CD4-positive, alpha-beta T cell treated with Interleukin-4 for 4 hours (primary cell): ENCODE measurements at places on chromosomes 12 and 14.

DNA sequence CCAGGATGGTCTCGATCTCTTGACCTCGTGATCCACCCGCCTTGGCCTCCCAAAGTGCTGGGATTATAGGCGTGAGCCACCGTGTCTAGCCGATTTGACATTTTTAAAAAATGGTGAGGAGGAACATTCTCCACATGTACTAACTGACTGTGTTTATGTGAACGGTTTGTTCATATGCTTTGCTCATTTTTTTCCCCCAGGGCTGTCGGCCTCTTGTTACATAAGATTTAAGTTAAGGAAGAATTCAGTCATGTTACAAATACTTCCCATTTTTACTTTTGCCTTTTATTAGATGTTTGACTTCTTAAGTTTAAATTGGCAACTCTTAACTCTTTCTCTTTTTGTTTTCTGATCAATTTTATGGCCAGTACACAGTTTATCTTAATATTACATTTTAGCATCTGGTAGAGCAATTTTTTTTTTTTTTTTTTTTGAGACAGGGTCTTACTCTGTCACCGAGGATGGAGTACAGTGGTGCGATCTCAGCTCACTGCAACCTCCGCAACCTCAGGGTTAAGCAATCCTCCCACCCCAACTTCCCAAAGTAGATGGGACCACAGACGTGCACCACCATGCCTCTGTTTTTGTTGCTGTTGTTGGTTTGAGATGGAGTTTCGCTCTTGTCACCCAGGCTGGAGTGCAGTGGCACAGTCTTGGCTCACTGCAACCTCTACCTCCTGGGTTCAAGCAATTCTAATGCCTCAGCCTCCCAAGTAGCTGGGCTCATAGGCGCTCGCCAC is 9.6 kb downstream of the GNS start:
- no peak for DNase-seq

GRCh38 chr12:58513852-58514251 is 406.5 kb downstream of the LRIG3 start:
- no peak for DNase-seq

- no peak for DNase-seq
Observed at GRCh38 chr12:132610051-132610759, at the start of gene LRCOL1. TSS of gene LRCOL1 (minus strand) at chr12:132610582. CDS start at chr12:132606251, 4,331 bp downstream.

GRCh38 chr14:99593971-99594841 is 9.8 kb downstream of the CCDC85C start:
- DNase-seq: no peak

DNA sequence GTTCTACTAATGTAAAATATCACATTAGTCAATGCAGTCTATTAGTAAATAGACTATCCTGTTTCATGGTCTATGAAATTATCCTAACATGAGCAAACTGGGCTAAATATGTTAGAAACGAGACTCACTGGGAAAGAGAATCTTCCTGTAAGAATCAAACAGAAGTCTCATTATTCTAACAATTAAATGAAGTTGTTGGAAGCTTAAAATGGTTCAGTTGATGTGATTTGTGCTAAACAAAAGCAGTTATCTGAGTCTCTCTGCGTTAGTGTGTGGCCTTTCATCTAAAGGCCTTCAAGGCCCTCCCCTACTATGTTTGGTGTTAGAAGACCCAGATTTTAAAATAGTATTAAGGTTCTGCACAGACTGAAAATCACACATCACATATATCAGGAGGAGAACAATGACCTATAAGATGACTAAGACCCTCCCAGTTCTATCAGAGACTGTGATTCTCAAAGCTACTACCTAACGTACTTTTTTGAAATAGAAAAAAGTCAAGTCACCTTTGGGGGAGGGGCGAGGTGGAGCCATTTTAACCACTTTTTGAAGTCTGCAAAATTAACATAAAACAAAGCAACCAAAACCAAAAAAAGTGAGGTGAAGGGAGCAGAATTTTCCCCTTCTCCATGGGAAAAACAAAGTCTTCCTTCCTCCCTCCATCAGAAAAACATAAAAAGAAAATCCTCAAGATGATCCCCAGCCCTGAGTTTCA is 82.3 kb downstream of the DENND5B start:
- DNase-seq: no peak

DNA sequence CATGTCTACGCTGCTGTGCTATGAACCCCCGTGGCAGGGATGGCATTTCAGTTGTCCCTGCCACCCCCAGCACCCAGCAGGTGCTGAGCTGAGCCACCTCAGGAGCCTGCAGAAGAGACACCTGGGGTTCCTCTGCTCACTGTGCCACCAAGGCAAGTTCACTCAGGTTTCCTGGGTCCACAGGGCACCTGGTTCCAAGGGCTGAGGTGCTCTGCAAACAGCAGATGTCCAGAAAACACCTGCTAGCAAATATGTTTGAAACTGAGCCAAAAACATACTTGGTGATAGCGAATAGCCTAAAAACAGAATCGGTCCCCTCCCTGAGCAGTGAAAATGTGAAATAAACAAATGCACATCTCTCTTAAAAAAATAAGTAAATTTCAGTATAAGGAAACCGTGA is 35.6 kb upstream of the GPR68 start:
- DNase-seq: no peak
